Esophagus squamous epithelium (tissue), 5 donors: ENCODE measurements at places on chromosomes 11 and 22.

DNA sequence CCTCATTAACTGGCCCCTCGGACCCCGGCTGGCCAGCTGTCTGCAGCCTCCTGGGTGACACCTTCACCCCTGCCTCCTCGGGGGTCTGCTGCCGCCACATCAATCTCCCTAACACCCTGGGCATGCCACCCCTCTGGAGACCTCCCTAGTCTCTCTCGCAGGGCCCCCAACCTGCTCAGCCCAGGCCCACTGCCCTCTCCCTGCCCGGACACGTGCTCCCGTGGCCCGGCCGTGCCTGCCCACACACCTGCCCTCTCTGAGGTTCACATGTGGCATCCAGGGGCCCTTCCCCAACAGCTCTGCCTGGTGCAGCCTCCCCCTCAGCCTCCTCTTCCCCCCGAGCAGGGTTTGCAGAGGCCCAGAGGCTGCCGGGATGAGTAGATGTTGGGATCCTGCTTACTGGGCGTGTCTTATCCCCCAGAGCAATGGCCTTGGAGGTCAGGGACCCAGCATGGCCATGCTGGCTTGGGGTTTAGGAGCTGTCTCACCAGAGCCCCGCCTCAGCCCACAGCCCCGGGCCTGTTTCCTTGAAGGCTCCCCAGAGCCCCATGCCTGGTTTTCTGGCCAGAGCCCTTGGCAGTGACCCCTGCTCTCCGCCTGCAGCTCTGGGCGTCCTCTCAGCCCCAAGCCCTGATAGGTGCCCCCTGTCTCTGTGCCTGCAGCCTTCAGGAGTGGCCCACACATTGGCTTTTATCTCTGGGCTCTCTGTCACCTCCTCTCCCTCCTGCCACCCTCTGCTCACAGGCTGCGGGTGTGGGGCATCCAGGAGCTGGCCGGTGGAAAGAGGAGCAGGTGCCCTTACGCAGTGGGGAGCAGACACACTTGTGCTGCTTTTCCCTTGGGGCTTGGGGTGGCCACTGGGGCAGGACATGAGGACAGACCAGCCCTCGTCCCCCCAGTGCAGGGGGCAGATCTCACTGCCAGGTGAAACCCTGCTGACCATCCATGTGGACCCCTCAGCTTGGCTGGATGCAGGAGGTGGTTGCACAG is 25.7 kb upstream of the SEPTIN5 start:
- no peak for DNase-seq

- no peak for DNase-seq
These were observed 11.3 kb downstream of the LGALS12 start for GRCh38 chr11:63517156-63517555.

- no peak for DNase-seq
These were observed 10.4 kb downstream of the TNKS1BP1 start for GRCh38 chr11:57314221-57314973.

DNA sequence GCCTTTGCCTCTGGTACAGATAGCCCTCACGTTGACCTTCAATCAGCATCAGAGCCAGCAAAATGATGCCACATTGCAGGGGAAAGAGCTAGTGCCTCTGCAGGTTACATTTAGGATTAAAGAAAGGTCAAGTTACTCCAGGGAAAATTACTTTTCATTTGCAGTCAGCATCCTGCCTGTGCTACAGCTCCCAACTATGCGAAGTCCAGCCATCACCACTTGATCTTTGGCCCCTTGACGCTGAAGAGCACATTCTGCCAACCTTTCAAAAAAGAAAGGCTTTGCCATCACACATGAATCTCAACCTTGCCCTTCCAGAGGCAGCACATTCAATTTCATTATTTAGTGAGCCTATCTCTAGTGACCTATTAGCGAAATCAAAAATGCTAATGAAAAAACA is 11.3 kb downstream of the FJX1 start:
- DNase-seq: no peak

GRCh38 chr11:6022956-6023355 is 7.6 kb downstream of the OR56A1 start:
- DNase-seq: no peak

DNA sequence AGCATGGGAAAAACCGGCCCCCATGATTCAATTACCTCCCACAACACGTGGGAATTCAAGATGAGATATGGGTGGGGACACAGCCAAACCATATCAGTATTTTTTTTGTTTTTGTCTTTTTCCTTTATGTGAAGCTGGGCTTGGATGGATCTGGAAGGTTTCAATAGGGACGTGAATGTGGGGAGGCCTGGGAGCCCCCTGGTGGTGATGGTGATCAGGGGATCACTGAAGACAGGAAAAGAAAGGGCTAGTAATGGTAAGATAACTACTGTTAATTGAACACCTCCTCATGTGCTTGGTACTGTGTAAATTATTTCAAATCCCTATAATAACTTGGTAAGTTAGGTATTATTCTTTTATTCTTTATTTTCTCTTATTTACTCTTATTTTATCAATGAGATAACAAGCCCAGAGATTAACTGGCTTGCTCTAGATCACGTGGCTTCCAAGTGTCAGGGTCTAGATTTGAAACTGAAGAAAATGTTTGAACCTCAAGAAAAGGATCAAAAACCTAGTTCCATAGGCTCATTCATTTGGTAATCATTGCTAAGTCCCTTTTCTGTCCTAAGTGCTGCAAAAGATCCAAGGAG is 364.2 kb downstream of the TENM4 start:
- no peak for DNase-seq

GRCh38 chr11:66509131-66509561 is 1.3 kb upstream of the BBS1 start:
- no peak for DNase-seq

- DNase-seq: no peak
These were observed 597 bp downstream of the RPUSD4 start for GRCh38 chr11:126210871-126211235.

DNA sequence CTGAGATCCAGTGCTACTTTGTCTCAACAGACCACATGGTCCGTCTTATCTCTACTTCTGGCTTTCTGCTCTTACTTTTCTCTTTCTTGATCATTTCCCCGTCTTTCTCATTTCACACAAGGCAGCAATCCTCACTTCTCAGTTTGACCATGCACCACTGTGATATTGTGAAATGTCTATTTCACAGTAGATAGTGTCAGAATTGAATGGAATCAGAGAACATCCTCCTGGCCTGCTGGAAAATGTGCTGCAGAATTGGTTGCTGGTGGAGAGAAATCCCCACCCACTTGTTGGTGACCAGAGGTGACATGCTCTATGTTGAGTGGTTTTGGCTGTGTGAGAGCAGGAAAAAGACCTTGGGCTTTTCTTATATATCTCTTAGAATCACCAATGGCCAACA is 57.8 kb upstream of the RCN1 start:
- no peak for DNase-seq

DNA sequence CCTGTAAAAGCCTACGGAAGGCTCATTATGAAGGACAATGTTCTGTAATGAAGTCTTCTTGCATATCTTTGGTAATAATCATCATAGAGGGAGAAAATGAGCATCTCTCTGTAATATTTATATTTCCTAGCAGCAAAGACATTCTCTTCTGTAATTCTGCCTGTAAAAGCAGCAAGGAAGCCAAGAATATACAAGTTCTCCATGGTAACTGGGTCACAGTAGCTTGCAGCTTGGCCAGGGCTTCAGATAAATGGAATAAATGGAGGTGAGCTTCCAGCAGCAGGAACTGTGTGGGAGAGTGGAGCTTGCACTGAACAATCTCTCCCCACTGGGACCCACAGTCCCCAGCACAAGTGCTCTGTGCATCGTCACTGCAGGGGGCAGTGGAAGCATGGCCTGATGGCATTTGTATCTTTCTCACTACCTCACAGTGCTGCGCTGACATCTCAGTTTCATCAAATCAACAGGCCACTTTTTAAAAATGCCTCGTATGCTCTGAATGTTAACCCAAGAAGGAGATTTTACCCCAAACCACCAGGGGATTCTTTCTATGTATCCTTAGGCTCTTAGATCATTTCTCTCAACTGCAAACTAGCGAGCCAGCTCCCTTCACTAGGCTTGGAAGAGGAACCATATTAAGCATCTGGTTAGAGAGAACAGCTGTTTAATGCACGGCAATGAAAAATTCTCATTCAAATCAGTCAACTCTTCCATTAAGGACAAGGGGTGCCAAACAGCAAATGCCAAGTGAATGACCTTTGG is 1059.7 kb downstream of the OPCML start:
- DNase-seq: no peak

DNA sequence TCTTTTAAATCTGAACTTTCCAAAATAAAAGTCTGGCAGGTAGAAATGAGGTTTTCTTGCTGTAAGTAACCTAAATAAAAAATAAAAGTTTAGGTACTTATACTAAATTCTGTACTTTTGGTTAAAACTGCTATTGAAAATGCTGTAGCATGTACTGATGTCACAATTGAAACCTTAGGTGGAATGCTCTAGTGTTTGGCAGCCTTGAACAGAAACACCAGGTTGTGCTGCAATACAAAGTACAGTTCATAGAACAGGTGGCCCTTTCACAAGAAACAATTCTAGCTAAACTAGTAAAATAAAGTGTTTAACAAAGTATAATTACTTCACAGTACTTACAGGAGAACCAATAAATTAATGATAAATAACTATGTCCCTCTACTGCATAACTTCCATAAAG is 25.1 kb downstream of the NPAT start:
- no peak for DNase-seq

DNA sequence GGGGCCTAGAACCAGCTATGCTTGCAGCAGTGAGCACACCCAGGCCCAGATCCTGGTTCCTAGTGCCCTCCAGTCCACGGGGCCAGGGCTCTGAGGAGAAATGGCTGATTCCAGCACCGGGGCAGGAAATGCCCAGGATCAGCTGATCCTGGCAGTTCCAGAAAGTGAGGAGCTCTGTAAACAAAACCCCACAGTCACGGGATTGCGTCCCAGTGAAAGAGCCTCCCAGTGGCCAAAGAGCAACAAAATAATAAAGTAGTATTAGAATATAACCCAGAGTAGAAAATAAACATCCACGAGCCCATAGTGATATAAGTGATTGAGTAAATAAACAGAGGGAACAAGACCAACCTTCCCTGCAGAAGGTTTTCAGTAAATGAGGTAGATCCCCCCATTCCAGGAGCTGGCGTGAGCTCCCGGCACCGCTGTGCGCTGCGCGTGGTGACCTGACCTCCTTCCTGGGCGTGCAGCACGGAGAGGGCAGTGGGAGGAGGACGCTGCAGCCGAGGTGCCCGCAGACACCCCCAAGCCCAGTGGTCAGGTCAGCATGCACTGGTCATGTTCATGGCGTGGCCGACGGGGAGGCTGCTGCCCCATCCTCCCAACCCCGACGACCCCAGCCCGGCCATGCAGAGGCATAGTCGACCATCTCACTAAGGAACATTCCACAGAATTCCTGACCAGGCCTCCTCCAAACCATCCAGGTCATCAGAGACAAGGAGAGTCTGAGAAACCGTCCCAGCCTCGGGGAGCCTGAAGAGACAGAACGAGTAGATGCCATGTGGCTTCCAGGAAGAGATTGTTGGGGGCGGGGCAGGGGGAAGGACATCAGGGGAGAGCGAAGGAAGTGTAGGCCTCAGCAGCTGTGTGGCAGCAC is 19.8 kb downstream of the PTDSS2 start:
- no peak for DNase-seq

DNA sequence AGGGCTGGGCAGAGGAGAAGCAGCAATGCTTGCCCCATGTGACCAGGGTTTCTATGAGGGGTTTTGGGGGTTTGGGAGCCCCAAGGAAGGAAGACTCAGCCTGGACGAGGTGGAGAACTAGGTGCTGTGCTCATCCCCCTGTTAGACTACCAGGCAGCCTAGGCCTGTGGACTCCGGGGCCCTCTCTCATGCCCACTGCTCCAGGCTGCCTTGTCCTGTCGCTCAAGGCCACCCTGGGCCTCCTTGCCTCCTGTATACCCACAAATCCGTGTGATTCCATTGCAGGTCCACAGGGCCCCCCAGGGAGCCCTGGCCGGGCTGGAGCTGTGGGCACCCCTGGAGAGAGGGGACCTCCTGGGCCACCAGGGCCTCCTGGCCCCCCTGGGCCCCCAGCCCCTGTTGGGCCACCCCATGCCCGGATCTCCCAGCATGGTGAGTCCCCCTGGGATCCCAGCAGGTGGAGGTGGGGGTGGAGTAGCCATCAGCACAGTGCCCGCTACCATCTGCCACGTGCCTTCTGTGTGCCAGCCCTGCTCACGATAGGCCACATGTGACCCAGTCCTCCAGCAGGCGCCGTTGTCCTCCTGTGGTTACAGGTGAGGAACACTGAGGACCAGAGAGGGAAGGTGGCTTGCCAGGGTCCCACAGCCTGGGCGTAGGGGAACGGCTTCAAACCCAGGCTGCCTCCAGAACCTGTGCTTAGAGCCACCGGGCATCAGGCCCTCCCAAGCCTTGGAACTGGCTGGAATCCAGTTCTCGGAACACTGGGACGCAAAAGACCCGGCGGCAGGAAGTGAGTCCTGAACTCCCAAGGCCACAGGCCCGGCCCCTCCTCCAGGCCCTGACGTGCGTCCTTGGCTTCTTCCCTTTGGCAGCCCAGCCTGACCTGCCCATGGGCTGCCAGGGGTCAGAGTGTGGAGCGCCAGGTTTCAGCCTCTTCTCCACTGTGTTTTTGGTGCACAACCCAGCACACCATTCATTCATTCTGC is 26.6 kb downstream of the EMID1 start:
- no peak for DNase-seq

- no peak for DNase-seq
These were observed 39.7 kb downstream of the ACAT1 start for GRCh38 chr11:108160970-108161566.

DNA sequence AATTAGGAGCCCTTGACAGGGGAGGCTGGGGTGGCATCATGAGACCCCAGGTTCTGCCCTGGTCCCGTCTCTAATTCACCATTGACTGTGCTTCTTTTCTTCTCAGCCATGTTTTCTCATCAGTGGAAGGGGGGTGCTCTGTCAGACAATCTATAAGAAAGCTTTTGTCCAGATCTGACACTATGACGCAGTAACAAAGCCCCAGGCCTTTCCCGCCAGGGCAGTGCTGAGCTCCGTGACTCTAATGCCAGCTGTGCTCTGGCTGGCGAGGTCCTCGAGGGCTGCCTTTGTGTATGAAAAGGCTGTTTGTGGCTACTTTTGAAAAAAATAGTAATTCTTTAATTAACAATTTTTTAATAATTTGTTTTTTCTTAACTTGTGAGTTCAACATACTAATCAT is 3.2 kb downstream of the CD6 start:
- no peak for DNase-seq

GRCh38 chr11:46472662-46472994 is 81.1 kb upstream of the CHRM4 start:
- no peak for DNase-seq

DNA sequence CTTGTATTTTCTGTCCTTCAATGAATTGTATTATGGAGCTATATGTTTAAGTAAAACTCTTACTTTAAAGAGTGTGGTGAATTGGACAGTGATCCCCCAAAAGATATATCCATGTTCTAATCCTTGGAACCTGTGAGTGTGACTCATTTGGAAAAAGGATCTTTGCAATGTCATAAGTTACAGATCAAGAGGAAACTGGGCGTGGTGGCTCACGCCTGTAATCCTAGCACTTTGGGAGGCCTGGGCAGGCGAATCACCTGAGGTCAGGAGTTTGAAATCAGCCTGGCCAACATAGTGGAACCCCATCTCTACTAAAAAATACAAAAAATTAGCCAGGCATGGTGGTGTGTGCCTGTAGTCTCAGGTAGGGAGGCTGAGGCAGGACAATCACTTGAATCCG is 36.7 kb downstream of the ELF5 start:
- no peak for DNase-seq
